ENCODE measurements at places on chromosomes 5 and 9. TPM values are rescaled to one million over a fixed set of nuclear protein-coding genes. Genes with fewer than 3 reads are reported as not detected.

DNA sequence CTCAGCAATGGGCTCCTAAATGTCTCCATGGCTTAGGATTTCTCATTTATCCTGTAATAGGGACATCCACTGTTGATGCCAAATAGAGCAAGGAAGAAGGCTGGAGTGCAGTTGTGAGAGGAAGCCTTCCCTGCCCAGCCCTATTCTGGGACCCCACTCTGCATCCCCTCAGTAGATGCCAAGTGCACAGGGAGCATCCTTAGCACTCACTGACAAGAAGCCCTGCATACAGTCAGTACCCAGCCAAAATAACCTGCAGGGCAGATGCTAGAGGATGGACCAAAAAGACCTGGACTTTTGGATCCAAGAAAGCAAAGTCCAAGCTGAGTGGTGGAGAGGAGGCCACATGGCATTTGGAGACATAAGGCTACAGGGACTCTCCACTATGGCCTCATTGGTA lies 113.5 kb upstream of the SPOCK1 start:
- no peak for DNase-seq

DNA sequence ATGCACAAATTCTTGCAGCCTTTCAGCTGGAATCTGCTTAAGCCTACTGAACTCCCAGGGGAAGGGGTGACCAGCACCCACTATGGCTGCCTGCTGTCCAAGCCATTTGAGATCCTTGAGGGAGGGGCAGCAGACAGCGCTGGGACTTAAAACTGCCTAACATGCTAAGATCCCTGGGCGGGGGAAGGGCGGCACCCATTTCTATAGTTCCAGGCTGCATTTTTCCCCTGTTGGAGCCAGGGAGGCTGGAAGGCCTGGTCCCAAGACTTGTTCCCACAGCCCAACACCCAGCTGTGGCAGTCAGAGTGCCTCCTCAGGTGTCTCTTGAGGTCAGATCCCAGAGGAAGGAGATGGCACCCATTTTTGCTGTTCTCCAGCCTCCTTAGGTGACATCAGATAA lies 1061.3 kb upstream of the COX7C start:
- DNase-seq: no peak

GRCh38 chr9:97480174-97480573 lies 21.3 kb upstream of the TMOD1 start:
- no peak for DNase-seq

DNA sequence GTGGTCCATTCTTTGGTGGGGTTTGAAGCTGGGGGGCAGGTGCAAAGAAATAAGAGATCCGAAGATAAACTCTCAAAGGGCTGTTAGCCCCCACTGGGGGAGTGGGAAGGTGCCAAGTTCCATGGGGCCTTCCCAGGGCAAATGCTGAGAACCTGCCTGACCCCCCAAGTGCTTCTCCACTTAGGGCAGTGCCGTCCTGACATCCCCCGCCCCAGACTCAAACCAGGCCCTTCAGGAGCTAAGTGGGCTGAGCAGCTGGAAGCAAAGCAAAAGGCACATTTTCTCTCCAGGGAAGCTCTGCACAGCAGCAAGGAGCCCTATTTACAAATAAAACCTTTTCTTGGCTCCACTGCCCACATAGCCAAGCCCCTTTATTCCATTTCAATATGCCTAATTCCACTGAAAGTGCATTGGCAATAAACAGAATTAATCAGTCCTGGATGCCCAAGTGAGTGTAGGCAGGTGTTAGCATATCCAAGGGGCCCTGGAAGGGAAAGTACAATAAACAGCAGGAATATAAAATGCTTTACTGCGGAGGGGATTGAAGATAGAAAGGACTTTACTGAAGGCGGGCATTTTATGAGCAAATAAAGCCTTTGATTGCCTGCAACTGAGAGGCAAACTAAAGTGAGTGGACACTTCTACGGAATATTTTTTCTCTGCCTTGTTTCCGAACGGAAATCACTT lies 44.6 kb downstream of the WHRN start:
- no peak for DNase-seq

DNA sequence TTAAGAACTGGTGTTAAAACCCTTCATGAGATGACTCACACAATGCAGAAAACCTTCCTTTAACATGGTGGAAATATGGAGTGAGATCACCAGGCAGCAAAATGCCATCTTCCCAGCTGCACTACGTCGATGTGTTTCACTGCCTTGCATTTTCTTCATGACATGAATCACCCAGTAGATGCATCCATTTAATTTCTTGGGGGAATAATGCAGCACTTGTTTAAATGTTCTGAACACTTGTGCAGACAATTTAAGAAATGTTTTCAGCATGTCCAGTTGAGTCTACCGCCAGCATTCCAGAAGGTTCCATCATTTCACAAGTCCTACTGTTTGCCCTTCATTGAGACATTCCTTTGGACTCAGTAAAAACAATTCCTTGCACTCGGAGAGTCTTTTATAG lies 81.6 kb downstream of the ADAMTS16 start:
- DNase-seq: no peak

GRCh38 chr9:76704593-76705204 lies 59.5 kb upstream of the PCA3 start:
- peak; percentile 63 for DNase-seq

DNA sequence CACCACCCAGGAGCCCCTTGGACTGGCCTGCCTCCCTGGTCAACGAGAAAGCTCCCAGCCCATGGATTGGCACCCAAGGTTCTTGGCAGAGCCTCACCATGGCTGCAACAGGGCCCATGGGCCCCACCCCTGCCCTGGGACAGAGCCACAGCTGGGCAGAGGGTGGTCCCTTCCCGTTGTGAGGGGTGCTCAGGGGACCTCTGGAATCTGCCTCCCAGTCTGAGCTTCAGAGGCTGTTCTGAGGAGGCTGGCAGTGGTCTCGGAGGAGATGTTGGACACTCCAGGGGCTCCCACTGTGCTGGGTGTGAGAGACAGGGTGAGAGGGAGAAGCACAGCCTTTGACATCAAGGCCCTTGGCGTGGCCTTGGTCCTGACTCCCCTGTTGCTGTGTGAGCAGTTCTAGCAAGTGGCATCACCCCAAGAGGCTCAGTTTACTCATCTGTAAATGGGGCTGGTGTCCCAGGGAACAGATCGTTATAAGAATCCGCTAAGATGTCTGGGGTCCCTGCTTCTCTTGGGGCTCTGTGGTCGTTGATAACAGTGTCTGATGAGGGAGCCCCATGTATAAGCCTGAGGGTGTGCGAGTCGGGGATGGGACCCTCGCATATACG lies 33.0 kb downstream of the LHX3 start:
- no peak for DNase-seq

DNA sequence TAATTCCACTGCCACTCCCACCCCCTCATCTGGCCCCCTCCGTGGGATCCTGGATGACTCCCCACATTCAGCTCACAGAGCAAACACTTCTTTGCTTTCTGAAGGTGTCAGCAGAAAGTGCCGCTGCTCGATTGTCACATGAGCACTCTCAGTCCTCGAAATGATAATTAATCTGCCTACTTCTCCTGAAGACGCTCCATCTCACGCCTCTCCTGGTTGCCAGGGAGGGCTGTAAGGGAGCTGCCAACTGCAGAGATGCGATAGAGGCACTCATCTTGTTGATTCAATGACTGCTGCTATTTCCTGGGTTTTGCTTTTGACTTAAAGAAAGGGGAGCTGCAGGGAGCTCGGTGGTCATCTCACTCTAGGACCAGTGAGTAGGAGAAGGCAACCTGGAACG lies 206.5 kb downstream of the DAB2IP start:
- no peak for DNase-seq

- no peak for DNase-seq
Observed at GRCh38 chr5:154206311-154206710, 15.8 kb downstream of the GALNT10 start.

DNA sequence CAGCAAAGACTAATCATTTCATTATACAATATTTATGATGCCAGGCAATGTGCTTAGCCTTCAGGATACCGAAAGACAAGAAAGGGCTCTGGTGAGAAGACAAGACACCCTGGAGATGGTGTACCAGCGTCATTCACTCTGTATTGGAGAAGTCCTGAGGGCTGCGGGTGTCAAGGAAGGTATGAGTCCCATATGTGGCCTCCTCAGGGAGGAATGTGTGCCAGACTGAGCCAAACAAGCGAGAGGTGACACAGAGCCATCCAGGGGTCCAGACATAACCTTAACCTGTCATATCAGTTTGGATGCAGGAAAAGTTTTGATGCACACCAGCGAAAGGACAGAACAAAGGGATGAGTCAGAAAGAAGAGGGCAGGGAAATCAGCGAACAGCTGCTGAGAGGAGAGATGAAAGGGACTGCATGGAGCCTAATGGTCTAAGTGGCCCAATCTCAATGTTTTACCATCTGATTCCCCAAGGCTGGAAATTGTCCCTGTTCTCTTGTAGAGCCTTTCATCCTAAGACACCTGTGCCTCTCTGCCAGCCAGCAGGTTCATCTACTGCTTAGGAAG lies 38.9 kb downstream of the ADRA1B start:
- DNase-seq: no peak

DNA sequence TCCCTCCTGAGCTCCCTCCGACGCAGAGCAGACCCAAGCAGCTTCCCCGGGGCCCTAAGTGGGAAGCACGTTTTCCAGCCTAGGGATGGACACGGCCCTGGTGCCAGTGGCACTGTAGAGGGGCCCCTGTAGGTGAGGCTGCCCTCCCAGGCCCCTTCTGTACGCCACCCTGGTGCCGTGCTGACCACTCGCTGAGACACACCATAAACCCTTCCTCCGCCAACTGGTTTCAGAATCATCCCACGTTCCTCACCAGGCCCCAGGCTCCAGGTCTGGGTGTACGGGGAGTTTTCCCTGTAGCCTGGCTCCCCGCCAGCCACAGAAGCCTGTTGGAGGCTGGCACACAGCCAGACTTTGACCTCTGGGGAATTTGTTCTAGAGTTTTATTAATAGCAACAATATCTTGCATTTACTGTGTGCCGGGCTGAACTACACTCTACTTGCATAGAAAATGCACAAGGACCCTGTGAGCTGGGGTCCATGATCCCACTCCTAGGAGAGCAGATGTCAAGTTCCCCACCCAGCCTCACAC lies 18.2 kb upstream of the WDR38 start:
- peak; percentile 61 for DNase-seq

DNA sequence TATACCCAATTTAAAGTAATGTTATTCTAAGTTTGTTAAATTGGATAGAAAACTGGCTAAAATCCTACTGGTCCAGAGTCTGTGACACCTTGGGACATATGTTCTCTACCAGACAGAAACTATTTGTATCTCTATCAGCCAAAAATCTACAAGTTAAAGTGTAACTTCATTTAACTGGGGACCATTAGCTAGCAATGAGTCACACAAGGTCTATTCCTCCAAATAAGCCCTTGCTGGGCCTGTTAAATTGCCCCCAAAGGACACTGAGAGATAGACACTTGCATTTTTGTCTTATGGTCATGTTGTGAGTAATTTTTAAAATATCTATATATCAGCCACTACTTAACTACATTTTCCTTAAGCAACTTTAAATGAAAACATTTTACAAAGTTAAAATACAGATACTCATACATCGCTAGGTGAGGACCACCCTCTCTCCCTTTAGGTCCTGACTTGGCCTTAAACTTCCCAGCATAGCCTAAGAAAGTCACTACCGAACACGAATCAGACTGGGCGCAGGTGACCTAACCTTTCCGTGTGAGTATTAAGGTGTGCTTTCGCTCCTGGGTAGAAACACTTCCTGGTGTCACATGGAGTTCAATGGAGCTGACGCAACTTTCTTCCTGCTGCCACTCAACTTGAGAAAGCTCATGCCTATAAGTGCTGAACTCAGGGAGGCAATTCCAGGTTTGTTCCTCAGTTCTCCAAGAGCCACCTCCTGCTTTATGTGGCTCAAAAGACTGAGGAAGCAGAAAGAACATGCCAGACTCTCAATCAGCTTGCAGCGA lies 249.1 kb downstream of the DIRAS2 start:
- DNase-seq: no peak

DNA sequence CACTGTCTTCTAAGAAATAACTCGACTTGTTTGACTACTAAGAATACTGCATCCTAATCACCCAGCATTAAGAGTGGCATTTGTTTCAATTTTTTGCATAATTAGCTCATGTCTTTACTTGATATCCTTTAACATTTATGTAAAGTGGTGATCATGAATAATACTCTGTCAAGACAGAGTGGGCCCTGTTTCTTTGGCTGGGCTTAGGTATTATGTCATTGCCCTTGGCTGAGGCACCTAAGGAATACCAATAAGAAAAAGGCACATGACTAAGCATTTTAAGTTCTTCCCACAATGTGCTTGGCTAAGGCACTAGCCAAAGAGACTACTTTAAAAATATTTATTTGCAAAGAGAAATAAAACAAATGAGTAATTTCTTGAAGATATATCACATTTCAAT lies 308.1 kb downstream of the CTNND2 start:
- DNase-seq: no peak

- no peak for DNase-seq
Observed at GRCh38 chr5:96388176-96388575, 44.9 kb downstream of the PCSK1 start.

- no peak for DNase-seq
Observed at GRCh38 chr9:129776566-129776937, 23.7 kb upstream of the PTGES start.

The SLC25A2 gene
- polyA plus RNA-seq: not detected

The PCDHGA4 gene
- polyA plus RNA-seq: 1.6 TPM

The FOXD4L5 gene
- polyA plus RNA-seq: 1.1 TPM

The RABGAP1 gene
- polyA plus RNA-seq: 34.3 TPM

The SHOC1 gene
- polyA plus RNA-seq: 0.26 TPM

The PRRT1B gene
- polyA plus RNA-seq: not detected

The PTTG1 gene
- 19.9 TPM for polyA plus RNA-seq

The THBS4 gene
- polyA plus RNA-seq: 116 TPM

The OR2K2 gene
- polyA plus RNA-seq: not detected

The IFNA21 gene
- polyA plus RNA-seq: not detected

The LCN10 gene
- polyA plus RNA-seq: 5.6 TPM

The OR2Y1 gene
- not detected for polyA plus RNA-seq

The GPR151 gene
- polyA plus RNA-seq: not detected

The PTPN3 gene
- 2.0 TPM for polyA plus RNA-seq

The HTR1A gene
- polyA plus RNA-seq: not detected
